ENCODE measurements at places on chromosomes 1 and 21. TPM values are rescaled to one million over a fixed set of nuclear protein-coding genes. Genes with fewer than 3 reads are reported as not detected.
A peak's percentile ranks its signal among the peaks of the same experiment; 100 is the strongest.

Gene PADI2
- 5.6 TPM for total RNA-seq

DNA sequence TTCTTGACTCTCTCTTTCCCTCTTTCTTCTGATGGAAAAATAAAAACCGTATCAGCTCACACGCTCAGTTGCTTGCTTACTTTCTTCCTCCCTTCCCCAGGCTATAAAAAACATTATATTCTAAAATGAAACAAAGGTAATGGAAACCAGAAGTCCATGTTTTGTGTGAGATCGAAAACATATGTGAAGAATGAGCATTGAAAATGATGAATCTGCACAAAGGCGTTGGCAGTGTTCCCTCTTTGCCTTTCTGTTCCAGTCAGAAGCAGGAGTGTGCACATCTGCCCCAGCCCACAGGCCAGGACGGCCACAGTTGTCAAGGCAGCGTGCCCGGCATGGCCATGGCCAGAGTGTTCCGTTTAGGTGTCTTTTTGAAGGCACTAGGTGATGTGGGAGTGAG, 185.3 kb upstream of the USP24 start:
- peak; percentile 51 for DNase-seq

- DNase-seq = no peak
These were observed 88.9 kb upstream of the ABCD3 start for GRCh38 chr1:94329276-94329675.

DNA sequence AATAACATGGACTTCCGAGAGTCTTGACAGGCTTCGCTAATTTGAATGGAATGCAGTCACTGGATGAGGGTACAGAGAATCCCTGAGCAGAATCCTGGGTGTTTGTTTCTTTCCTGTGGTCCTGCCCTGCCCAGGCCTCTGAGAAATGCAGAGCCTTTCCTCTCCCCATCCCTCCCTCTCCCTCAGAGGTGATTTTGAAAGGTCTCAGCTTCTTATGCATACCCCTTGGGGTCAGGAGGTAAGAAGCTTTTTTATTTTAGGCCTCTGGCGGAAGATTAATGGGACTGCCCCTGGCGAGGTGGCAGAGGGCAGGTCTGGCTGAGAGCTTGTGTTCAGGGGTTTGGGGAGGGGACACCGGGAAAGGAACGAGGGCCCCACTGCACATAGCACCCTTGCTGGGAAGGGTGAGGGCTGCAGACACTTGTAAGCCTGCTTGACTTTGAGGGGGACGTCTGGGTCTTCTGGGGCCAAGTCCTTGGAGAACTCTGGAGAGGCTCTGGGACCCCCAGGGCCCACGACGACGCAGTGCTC, 116.5 kb upstream of the SLC45A1 start:
- no peak for DNase-seq

Gene SH2D2A
- total RNA-seq = not detected

Gene PBXIP1
- total RNA-seq = 74.0 TPM

Gene HENMT1
- 11.4 TPM for total RNA-seq

GRCh38 chr1:14516974-14517840, 81.3 kb upstream of the KAZN start:
- no peak for DNase-seq

Gene CLDN19
- 0.69 TPM for total RNA-seq

GRCh38 chr1:155208541-155209311, at the start of gene MTX1:
TSS of gene MTX1 (plus strand) at chr1:155208695. CDS start at chr1:155208805, 110 bp downstream.
- DNase-seq = no peak

DNA sequence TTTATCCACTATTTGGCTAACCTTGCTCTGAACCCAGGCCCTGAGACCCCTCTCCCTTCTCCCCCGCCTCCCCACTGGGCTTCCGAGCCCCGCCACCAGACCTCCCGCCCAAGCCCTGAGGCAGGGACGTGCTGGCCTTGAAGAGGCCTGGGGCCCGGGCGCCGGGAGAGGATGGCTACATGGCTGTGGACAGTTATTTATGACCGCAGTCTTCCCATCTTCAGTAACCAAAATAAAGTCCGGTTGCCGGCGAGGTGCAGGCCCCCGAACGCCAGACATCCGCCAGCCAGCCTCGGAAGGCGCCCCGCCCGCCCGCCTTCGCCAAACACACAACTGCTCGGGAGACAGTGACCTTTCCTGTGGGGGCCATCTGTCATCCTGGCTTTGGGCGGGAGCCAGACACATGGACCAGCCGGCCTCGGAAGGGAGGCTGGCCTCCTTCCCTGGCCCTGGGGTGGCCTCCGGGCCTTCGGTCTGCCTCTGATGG, 69.0 kb downstream of the DHRS3 start:
- DNase-seq = no peak

Gene ZFP69
- 8.6 TPM for total RNA-seq

Gene EDARADD
- total RNA-seq = 10.6 TPM

Gene CADM3
- 8.7 TPM for total RNA-seq

- no peak for DNase-seq
These were observed 5.9 kb upstream of the EFNA3 start for GRCh38 chr1:155072531-155073289.

GRCh38 chr1:220013497-220013896, 32.8 kb downstream of the EPRS1 start:
- no peak for DNase-seq
